ENCODE measurements at places on chromosomes 5 and 9.

- no peak for DNase-seq
These were observed 10.5 kb downstream of the SUSD3 start for GRCh38 chr9:93068956-93069355.

DNA sequence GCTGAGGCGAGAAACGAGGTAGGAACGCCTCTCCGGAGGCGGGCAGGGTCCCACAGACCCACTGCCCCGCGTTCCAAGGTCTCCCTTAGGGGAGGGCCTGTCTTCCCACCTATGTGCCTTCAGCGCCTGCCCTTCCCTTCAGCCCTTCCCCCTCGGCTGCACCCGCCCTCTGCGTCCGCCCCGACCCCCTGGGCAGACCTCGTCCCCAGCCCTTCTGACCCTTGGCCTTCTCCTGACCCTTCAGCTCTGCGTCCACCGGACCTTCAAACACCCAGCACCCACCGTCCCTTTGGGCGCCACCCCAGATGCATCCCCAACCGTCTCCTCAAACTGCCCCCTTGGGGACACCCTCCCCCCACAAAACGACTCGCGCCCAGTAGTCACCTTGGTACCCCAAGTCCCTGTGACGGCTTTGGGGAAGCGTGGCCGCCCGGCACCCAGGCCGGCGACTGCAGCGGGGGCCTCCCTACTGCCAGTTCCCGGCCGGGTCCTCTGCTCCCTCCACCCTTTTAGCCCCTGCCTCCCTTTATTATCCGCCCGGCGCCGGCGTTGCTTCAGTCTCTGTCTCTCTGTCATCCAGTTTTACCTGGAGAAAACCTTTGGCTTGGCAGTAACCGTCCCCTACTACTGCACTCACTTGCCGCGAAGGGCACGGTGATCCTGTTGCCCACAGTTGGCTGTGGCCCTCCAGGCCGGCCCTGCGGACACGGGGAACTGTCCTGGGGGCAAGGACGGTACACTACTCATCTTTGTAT lies 421 bp downstream of the RUSC2 start:
- DNase-seq = no peak

DNA sequence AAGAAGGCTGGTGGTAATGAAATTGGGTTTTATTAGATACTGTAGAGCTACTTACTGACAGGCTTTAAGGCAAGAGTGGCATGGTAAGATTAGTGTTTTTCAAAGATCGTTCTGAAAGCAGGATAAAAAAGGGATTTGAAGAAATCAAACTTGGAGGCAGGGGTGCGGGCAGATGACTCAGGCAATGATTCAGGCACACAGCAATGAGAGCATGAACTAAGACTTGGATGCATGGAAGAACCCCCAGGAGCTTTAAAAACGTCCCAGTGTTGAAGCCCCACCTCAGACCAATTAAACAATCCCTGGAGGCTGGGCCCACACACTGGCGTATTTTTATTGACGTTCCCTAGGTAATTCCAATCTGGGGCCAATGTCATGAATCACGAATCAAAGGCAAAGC lies 102.5 kb downstream of the SREK1 start:
- DNase-seq = no peak

- DNase-seq = no peak
These were observed 131.8 kb downstream of the TAF11L14 start for GRCh38 chr5:17766031-17766430.

GRCh38 chr5:5139777-5140478 lies at the start of gene ADAMTS16:
ADAMTS16 (plus strand) TSS chr5:5140330; CDS start chr5:5140468, 138 bp downstream.
- no peak for DNase-seq
